ENCODE measurements at places on chromosomes 3 and 15.

DNA sequence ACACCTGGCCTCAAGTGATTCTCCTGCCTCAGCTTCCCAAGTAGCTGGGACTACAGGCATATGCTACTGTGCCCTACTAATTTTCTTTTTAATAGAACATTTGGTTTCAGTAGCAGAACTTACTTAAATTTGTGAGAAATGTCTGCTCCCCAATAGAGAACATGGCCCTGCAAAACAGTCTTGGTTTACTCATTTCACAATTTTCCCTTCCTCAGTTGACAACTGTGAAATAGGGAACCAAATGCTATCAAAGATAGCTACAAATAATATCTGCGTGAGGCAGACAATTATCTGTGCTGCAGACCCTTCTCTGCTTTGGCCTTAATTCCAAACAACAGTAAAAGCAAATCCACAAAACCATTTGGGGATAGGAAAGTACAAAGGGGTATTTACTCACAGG is 22.6 kb downstream of the METTL6 start:
- no peak for DNase-seq

DNA sequence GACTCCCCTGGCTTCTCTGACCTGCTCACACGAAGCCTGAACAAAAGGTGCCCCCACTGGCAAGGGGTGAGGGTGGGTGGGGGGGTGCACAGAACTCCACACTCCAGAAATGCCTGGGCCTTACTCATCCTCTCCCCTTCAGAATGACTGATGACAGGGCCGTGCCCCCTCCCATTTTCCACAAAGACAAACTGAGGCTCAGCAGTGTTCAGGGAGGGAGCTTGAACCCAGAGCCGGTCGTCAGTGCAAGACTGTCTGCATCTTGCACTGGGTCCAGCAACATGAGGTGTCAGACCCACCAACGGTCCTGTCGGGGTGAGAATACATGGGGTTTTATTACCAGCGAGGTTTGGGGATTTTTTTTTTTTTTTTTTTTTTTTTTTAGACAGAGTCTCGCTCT is 15.3 kb downstream of the IGDCC3 start:
- no peak for DNase-seq

- no peak for DNase-seq
These were observed 24.1 kb upstream of the SLC6A1 start for GRCh38 chr3:10968401-10968800.

DNA sequence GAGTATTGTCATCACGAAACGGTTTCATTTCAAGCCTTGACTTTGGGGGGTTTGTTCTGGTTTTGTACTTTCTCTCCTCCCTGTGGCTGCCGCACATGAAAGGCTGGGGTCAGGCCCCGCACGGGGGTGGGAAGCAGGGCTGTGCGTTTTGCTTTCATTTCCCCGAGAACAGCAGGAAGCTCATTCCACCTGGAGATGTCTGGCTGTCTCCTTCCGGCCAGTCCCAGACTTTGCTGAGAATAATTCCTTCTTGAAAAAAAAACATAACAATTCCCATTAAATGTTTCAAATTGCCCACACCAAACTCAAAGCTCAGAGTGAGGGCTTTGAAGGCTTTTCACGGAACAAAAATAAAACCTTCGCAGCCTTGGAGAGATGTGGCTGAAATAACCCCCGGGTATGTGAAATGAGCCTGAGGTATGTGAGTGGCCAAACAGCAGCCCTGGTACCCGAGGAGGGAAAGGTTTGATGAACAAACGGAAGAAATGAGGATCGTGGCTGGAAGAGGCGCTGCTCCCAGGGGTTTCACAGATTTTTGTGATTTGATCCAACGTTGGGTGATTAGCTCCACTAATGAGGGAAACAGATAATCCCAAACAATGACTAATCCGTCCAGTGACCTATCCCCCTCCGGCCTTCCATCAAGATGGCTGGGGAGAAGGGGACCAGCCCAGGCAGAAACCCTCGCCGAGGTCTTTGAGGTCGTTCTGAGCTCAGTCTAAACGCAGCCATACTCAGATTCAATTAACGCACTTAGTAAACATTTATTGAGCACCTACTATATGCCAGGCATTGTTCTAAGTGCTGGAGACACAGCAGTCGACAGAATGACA is 126.9 kb upstream of the MEF2A start:
- DNase-seq, result no peak

DNA sequence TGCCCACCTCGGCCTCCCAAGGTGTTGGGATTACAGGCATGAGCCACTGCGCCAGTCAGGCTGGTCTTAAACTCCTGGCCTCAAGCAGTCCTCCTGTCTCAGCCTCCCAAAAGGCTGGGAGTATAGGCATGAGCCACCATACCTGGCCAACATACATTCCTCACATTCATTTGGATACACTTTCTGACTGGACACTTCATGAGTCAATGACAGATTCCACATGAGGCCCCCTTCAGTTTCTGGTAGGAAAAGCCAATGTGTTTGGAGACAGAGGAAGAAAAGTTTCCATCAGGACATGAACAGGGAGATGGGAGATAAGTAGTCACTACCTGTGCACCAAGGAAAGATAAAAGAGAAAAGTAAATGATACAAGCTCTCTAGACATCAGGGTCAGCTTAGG is 49.4 kb upstream of the GSK3B start:
- DNase-seq, result no peak

DNA sequence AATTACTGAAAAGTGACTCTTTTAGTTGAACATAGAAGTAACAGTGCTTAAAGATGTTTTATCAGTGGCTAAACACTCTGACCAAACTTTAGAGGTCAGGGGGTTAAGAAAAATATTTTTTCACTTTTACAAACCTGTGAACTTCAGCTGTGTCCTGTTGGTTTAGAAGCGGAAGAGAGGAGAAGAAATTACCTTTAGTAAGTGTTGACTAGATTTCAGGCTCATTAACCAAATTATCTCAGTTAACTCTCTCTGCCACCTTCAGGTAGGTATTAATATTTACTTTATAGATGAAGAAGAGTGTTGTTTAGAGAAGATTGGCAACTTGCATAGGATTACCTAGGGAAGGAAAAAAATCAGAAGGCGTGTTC is 151.9 kb upstream of the CMC1 start:
- no peak for DNase-seq

GRCh38 chr3:4531478-4532025 is 38.4 kb downstream of the ITPR1 start:
- DNase-seq, result no peak

DNA sequence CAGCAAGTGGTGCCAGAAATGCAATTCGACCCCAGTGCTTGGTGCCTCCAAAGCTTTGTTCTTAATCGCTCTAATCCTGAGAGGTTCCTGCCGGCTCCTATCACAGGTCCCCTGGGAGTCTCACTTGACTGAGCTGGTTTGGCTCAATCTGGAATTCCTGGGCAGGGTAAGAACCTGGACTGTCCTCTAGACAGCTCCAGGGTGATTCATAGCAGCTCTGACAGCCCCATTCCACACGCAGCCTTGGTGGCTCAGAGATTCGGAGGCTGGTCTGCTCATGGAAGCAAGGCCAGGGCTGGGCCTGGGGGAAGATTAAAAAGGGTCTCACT is 37.9 kb downstream of the MYO5C start:
- DNase-seq, result peak; percentile 17

DNA sequence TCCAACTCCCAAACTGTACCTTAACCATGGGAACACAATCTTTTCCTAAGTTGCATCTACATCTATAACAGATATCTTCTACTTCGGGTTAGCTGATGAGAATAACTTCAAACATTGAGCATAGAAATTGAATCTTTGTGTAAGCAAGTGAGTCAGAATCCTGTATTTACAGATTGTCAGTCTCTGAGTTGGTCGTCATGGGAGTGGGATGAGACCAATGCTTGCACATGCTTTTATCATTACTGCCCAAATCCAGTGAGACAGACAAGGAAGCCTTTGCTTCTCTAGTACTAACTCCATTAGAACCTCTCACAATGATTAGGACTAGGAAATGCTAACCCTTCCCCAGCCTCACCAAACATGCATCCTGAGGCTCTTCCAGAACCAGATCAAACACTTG is 587.1 kb upstream of the ZNF717 start:
- DNase-seq, result no peak

DNA sequence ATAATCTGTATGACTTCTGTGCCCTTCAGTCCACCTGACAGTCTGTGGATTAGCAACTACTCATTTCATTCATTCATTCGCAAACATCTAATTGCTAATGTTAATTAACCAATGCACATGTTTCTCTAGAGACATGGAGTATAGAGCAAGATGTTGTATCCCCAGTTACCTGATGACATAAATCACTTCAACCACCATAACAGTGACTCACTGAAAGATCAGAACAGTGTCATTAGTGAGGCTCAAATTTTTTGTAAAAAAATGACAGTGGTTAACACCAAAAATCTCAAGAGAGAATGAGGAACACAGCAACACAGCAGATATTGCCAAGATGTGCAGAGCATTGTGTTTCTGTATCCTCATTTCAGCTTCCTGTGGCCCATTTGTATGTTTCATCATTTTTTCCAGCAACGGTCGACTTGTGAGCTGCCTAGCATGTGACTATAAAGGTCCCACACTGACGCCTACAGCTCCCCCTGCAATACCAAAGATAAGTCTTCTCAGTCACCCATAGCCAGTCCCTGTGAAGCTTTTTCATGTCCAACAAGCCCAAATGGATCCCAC is 3.7 kb upstream of the PLD1 start:
- DNase-seq, result no peak

GRCh38 chr3:49805367-49805782 is 2.3 kb downstream of the INKA1 start:
- no peak for DNase-seq

GRCh38 chr3:48560648-48561018 is 2.9 kb downstream of the UCN2 start:
- DNase-seq, result no peak

DNA sequence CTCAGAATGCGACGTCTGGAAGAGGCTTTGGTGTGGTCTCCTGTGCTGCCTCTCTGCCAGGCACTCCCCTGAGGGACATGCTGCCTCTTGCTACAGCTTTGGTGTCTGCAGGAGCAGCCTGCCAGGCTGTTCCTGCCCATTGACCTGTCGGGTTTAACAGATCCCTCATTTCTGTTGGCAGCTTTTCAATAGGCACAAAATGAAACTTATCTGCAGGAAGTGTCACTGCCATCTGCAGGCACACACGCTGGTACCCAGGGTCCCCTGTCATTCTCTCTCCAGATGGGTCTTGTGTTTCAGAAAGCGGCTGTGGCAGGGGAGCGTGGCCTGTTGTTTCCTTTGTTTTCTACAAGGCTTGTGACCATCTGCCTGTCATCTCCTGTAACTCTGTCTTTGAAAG is 328.3 kb upstream of the CHRM5 start:
- DNase-seq, result no peak

DNA sequence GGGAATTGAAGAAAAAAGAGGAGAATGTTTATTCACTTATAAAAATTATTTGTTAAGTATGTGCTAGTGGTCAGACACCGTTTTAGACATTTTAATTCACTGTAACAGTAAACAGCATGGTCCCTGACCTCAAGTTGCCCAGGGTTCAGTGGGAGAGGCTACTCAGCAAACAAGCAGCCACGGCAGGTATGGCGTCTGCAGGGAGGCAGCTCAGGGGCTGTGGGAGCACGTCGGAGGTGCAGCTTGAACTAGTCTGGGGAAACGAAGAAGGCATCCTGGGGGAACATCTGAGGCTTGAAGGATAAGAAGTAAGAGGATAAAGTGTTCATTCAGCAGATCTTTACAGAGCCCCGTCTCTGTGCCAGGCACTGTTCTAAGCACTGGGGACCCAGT is 66.0 kb downstream of the CRTC3 start:
- DNase-seq, result no peak

DNA sequence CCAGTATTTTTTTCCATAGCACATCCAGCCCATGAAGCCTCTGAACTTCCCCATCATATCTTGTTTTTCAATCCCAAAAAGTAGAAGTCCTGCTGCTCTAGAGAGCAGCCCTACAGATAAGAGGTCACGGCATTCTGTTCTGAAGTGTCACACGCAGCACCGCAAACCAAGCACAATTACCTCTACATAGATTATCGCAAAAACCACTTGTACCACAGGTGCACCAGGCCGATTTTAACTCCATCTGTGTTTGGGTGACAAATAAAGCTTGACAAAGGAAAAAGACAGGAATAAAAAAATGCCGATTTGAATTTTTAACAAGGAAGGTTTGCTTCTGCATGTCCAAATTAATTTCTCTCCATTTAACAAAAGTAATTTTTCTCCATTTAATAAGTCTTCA is 113.7 kb downstream of the MYO5A start:
- DNase-seq, result no peak

DNA sequence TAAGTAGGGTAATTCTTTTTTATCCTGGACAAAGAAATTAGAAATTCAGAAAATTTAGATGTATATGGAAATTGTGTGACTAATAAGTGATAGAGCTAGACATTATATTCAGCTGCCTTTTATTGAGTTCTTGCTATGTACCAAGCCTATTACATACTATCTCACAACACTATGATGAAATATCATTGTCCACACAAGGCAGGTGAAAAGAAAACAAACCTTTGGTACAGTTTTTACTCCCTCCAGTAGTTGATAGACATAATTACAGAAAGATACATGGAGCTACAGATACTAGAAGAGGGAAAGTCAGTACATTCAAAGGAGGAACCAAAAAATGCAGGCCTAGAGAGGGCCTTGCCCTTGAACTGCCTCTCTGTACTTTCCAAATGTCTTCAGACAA is 4.8 kb downstream of the IQCH start:
- DNase-seq, result no peak

DNA sequence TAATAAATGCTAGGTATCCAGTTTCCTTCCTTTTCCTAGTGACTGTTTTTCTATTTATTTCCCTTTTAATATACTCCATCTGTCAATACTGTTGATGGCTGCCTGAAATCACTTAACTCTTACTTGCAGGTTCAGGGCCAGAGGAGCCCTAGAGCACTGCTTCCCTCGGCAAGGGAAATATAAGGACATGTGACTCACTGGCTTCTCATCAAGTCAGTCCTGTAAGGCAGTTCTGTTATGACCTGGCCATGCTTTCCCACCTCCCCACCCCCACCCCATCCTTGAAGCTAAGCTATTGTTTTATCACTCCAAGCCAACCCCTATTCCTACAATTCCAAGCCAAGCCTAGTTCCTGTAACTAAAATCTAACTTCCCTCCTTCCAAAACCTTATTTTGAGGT is 800.7 kb downstream of the ROBO1 start:
- no peak for DNase-seq

- no peak for DNase-seq
These were observed 3.4 kb downstream of the FSD2 start for GRCh38 chr15:82802497-82802896.

DNA sequence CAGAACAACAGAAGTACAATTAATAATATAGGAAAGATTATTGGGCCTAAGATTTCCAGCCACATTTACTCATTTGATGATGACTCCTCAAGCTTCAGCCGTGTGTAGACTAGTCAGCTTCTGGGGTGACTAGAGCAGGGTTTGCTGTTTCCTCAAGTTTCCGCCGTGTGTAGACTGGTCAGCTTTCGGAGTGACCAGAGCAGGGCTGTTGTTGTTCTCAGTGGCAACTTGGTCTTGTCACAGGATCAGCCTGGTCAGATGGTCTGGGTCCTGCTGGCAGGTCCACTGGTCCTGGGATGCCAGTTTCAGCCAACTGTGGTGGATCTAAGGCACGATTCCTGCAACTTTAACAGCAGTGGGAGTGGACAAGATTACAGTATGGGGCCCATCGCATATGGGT is 21.8 kb upstream of the NOX5 start:
- DNase-seq, result no peak

- DNase-seq, result no peak
These were observed 5.8 kb upstream of the SUCNR1 start for GRCh38 chr3:151867666-151868065.

- no peak for DNase-seq
These were observed 90.7 kb downstream of the CNTN6 start for GRCh38 chr3:1183320-1184048.
